Naive thymus-derived CD4-positive, alpha-beta T cell (primary cell): ENCODE measurements at places on chromosomes 11 and 22.

GRCh38 chr11:77379253-77379652 lies 77.8 kb upstream of the GDPD4 start:
- DNase-seq = no peak

DNA sequence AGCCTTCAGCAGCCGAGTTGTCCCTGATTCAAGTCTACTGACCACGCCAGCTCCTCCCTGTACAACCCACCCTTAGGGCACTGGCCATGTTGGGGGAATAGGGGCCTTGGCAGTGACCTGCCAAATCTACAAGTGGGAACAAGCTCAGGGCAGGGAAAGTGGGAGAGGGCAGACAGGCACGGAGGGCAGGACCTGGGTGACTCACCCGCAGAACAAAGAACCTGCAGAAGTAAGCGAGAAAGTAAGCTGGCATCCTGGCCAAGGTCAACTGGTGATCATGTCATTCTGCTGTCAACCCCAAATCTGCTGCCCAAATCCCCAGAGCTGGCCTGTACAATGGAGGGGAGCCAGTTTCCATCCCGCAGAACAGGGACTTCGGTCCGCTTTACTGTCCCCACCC lies 7.9 kb upstream of the SCGB1A1 start:
- no peak for DNase-seq

DNA sequence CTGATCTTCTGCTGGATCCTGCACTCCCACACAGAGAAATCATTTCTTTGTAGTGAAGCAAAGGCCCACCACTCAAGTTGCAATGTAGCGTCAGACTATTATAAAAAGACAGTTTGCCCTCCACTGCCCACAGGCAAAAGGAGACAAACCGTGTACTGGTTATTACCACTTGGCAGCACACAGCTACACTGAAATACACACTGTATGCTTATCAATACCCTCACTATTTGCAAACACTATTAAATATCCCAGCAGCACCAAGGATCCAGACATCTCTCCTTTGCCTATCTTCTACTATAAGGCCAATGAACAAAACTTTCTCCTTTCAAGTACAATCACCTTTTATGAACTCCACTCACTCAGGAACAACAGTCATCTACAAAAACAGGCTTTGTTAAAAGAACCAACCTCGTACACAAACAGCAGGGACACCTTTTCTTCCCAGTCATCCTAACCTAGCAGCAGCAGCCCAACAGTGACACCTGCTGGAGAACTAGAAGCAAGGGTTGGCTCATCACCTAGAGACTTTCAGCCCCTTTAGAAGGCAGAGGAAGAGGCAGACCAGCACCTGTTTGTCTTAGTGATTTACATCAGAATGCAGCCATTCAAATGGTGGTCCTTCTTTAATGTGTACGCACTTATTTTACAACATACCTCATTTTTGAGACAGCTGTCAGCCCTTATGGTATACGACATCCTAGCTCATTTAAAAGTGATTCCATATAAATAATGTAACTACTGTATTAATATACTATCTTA lies 56.1 kb downstream of the AMBRA1 start:
- DNase-seq = peak; percentile 75

GRCh38 chr11:1820463-1821325 lies 14.1 kb upstream of the SYT8 start:
- no peak for DNase-seq

DNA sequence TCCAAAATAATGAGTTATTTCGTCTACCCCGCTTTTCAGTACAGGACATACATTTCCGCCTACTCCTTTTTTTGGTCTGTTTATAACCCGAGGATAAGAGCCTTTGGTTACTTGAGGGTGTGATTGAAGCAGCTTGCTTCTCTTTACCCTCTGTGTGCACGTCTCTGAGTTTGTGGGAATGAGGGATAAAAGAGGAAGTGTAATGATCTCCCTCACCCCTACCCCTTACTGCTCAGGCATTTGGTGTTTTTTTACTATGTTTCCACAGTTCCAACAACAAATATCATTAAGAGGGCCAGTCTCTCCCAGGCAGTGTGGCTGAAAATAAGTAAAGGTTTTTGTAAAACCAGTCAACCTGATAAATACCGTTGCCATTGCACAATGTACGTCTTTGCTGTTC lies 83.2 kb upstream of the GAL start:
- DNase-seq = no peak

DNA sequence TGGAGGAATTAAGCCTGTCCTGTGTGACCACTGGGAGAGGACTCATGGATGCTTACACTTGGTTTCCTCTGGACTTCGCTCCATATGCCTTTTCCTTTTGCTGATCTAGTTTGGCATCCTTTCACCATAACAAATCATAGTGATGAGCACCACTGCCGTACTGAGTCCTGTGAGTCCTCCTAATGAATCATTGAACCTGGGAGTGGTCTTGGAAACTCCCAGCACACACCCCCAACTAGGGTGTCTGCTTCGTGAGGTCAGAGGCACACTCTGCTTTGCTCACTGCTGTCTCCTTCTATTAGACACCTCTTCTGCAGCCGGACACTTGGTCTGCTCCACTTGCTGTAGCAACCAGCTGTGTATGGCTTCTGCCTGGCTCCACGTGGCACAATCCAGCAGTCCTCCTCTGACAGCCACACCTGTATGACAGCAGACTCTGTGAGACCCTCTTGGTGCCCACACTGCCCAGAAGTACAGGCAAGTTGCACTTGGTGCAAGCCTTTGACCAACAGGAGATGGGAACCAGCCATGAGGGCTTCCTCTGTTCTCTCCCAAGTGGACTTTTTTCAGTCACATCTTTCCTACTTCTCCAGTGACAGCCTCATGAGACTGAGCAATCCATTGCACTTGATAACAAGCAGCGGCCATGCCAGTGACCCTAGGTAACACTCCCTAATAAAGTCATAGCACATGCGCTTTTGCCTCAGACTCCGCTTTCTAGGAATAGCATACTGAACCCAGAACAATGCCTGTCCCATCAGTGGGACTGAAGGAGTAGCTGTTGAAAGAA lies 65.0 kb upstream of the HMGXB4 start:
- no peak for DNase-seq

GRCh38 chr11:44625759-44626523 lies 60.5 kb downstream of the CD82 start:
- DNase-seq = no peak

DNA sequence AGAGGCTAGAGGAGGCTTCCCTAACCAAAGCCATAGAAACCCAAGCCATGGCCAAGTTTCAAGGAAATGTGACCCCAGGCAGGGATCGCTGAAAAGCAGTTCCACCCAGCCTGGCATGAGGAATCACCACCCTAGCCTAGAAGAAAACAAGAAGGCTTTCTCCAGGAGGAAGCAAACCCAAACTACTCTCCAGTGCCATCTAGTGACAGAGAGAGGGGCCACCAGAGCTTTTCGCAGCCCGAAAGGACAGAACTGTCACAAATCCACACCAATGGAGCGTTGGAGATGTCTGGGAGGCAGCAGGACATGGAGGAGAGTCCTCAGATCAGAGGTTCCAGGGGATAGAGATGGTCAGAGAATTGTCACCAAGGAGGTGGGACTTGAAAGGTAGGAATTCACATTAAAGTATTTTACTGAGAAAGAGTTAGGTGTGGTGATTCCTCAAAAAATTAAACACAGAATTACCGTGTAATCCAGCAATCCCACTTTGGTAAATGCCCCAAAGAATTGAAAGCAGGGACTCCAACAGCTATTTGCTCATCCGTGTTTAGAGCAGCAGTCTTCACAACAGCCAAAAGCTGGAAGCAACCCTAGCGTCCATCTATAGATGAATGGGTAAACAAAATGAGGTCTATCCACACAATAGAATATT lies 67.3 kb upstream of the NUP50 start:
- DNase-seq = peak; percentile 32

DNA sequence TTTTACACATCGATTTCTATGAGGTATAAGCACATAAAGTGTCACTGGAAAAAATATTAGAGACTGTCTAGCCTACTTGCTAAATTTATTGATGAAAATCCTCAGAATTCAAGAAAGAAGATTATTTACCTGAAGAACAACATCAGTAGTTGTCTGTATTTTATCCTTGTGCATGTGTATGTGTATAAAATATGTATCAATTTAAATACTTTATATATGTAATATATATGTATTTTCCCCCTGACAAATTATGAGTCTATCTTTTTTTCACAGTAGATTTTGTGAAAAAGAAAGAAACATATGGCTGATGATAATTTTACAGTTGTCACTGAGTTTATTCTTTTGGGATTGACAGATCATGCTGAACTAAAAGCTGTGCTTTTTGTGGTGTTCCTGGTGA lies at the start of gene OR5J2:
TSS of gene OR5J2 (plus strand) at position 301 of the 400 bp plus-strand sequence. CDS start at position 301, 0 bp downstream.
- no peak for DNase-seq

DNA sequence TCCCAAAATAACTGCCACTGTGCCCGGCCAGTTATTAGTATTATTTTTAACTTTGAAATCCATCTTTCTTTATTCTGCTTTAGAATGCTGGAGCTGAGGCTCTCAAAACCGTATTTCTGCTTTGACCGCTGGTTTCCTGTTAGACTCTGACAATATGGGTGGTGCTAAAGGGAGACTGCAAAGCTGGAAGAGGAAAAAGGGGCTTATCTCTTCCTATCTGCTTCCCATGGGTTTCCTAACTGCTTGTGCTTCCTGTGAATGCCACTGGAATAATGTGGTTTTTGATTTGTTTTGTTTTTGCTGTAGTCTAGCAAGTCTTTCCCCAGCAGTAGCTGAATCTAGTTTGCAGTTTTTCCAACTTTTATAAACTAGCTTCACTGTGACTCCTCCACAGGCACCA lies 43.6 kb downstream of the XRRA1 start:
- DNase-seq = no peak

GRCh38 chr11:12724301-12725054 lies 50.3 kb downstream of the TEAD1 start:
- no peak for DNase-seq

- no peak for DNase-seq
Measured at GRCh38 chr11:93484716-93485115, 58.5 kb downstream of the SMCO4 start.

DNA sequence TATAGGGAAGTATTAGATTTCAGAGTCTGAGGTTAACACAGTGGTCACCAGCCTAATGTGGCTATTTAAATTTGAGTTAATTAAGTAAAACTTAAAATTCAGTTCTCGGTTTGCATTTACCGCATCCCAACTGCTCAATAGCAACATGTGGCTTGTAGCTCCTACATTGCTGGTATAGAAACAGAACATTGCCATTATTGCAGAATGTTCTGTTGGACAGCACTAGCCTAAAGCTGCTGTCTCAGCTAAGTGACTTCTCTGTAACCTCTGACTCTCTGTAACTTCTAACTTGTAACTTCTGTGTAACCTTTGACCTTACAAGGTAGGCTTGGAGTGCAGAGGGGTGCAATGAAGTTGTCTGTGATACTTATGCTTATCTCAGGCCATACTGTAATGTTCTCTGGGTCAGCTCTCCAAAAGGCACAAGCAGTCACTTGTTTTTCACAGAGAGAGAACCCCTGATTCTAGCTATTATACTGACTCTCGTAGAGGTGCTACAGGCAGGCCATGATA lies 78.7 kb downstream of the ZNRF3 start:
- DNase-seq = no peak

DNA sequence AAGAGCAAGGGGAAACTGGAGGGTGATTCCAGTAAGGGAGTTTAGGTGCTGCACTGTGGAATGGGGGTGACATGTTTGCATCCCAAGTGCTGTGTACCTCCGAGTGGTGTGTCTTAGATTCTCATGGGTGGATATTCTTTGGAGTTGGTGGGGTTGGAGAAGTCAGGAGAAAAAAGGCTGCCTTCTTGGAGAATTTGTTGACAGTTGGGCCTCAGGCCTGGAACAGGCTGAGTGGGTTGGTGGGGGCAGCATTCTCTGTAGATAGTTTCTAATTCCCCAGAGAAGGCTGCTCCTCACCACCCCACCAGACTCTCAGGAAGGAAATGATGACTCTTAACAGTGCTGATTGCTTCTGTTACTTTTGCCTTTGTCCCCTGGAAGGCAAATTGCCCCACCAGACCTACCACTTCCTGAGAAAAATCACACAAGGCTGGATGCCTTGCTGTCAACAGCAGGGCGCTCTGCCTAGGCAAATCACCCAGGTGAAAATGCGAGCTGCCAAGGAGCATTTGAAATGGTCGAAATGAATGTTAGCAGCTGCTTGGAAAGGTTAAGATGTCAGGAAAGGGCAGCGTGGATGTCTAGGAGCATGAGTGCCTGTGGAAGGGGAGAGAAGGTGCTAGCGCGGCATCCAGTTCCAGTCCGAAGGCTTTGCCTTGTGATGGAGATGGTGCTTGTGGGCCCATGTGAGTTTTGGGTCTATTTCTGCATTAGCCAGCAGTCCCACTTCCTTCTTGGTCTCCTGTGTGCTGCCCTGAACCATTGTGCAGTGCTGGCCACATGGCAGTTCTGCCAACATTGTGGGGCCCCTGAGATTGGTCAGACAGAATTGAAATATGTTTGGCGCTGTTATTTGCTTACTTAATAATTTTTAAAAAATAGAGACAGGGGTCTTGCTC lies 29.7 kb upstream of the SORL1-AS1 start:
- DNase-seq = peak; percentile 72

DNA sequence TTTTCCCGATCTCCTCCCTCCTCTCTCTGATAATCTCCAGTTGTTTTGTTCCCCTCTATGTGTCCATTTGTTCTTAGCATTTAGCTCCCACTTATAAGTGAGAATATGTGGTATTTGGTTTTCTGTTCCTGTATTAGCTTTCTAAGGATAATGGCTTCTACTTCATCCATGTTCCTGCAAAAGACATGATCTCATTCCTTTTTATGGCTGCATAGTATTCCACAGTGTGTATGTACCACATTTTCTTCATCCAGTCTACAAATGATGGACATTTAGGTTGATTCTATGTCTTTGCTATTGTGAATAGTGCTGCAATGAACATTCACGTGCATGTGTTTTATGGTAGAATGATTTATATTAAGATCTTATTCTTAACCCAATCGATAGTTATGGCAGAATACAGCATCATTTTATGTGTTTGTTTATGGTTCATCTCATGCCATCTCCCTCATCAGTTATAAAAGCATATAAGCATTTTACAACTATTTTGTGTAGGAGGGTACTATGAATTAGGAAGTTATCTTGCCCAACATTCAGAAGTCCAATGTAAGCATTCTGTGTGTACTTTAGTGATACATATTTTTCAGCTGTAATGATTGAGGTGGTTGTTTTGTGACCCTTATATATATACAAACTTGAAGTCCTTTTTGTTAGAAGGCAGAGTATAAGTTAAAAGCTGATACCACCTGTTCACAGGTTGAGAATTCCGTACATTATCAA lies 3.2 kb downstream of the MS4A3 start:
- no peak for DNase-seq

- no peak for DNase-seq
Measured at GRCh38 chr22:23833911-23834317, 4.9 kb downstream of the DERL3 start.

DNA sequence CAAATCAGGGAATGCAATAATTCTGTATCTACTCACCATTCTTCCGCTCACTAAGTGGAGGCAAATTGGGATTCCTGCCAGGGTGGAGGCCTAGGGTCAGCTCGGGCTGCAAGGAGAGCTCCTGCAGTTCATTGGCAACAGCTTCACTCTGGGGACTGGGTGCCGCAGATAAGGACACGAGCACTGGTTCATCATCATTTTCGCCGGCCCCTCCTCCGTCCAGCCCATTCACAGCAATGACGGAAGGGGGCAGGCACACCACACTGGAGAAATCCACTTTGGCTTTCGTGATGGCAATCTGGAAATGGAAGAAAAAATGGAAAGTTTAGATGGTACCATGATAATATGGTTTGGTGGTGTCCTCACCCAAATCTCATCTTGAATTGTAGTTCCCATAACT lies 84.4 kb downstream of the MRTFA start:
- DNase-seq = no peak

- DNase-seq = peak; percentile 68
Measured at GRCh38 chr11:65884716-65885092, 3.6 kb downstream of the FIBP start.
